ENCODE measurements at places on chromosomes 13 and 19. TPM values are rescaled to one million over a fixed set of nuclear protein-coding genes. Genes with fewer than 3 reads are reported as not detected.

- DNase-seq = no peak
- no peak overlapping the region for H3K27ac ChIP-seq
These were observed 209.3 kb downstream of the KCNRG start for GRCh38 chr13:50224534-50224933.

GRCh38 chr13:78102121-78102677 lies 183.6 kb upstream of the EDNRB start:
- H3K4me3 ChIP-seq = no peak overlapping the region
- H3K27ac ChIP-seq = no peak overlapping the region
- no peak for DNase-seq
- H3K27me3 ChIP-seq = no peaks in the 10 kb centered on the region
- H3K4me1 ChIP-seq = no peaks in the 10 kb centered on the region
- H3K36me3 ChIP-seq = no peaks in the 10 kb centered on the region

Gene ADGRL1
- total RNA-seq = 26.6 TPM

Gene AP1M2
- not detected for total RNA-seq

Gene AP2S1
- 139 TPM for total RNA-seq

DNA sequence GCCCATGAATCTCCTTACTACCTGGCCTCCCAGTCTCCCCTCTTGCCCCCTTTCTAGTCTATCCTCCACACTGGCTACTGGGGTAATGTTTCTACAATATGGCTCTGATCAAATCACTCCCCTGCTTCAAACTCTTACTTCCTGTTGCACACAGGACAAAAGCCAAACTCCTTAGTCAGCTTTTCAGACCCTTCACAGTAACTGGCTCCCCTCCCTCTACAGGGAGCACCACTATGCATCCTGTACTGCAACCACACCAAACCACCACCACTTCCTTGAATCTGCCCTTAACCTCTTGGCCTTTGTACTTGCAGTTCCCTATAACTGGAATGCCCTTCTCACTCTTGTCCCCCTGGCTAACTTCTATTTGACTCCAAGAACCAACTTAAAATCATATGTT lies 32.2 kb downstream of the DEDD2 start:
- H3K4me1 ChIP-seq = no peaks in the 10 kb centered on the region
- H3K4me3 ChIP-seq = no peak overlapping the region
- DNase-seq = peak; percentile 56
- H3K27ac ChIP-seq = no peak overlapping the region
- H3K27me3 ChIP-seq = peaks cover 40% of the 10 kb centered on the region
- H3K36me3 ChIP-seq = no peaks in the 10 kb centered on the region

DNA sequence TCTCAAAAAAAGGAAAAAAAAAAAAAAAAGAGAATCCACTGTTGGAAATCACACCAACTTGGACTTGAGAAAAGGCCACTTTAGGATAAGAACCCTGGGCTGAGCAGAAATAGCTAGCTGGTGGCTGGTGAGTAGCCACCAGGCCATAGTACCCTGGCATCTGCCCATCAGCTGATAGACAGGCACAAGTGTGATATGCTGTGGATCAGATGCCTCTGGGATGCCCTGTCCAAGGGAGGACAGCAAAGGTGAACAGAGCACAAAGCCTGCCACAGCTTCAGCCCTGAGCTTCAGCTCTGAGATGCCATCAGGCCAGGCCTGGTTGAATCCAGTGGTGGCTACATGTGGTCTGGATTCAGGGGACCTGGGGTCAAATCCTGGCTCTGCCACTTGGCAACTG lies 8.7 kb downstream of the SIRT2 start:
- no peaks in the 10 kb centered on the region for H3K27me3 ChIP-seq
- peaks cover 6% of the 10 kb centered on the region for H3K4me1 ChIP-seq
- DNase-seq = no peak
- H3K27ac ChIP-seq = no peak overlapping the region
- no peaks in the 10 kb centered on the region for H3K36me3 ChIP-seq

DNA sequence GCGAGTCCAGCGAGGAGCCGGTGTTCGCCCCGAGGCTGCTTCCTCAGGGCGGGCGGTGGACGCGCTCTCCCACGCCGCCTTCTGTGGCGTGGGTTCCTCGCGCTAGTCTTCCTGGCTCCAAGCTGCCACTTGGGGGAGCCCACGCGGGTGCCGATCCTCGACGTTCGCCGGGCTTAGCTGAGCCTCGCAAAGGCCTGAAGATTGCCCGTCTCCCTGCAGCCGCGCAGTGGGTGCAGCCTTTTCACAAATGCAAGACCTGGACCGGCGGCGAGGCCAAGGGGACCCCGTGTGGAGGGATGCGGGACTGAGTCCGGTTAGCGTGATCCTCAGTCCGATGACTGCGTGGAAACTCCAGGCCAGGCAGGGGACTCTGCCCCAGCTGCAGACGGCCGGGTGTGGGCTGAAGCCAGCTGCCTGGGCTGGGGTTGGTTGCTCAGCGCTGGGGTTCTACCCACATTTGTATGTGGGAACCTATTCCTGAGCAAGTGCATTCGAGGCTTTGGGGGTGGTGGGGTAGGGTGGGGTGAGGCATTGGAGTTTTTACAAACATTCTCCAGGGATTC lies 16.6 kb upstream of the LRP3 start:
- peak; percentile 79 for DNase-seq
- no peaks in the 10 kb centered on the region for H3K36me3 ChIP-seq
- peak overlapping the region; percentile 56 for H3K27ac ChIP-seq
- peak overlapping the region; percentile 46 for H3K4me3 ChIP-seq
- peaks cover 9% of the 10 kb centered on the region for H3K4me1 ChIP-seq
- H3K27me3 ChIP-seq = no peaks in the 10 kb centered on the region

Gene ZNF627
- 23.0 TPM for total RNA-seq

GRCh38 chr19:37994823-37995130 lies 87.8 kb downstream of the SIPA1L3 start:
- no peak overlapping the region for H3K27ac ChIP-seq
- no peaks in the 10 kb centered on the region for H3K4me1 ChIP-seq
- no peaks in the 10 kb centered on the region for H3K36me3 ChIP-seq
- H3K4me3 ChIP-seq = no peak overlapping the region
- H3K27me3 ChIP-seq = no peaks in the 10 kb centered on the region

- H3K27ac ChIP-seq = no peak overlapping the region
- no peaks in the 10 kb centered on the region for H3K36me3 ChIP-seq
- no peak overlapping the region for H3K4me3 ChIP-seq
These were observed 10.4 kb downstream of the LILRB4 start for GRCh38 chr19:54673222-54673621.

Gene CCDC169
- 6.9 TPM for total RNA-seq

Gene NAPSA
- total RNA-seq = 3.5 TPM

DNA sequence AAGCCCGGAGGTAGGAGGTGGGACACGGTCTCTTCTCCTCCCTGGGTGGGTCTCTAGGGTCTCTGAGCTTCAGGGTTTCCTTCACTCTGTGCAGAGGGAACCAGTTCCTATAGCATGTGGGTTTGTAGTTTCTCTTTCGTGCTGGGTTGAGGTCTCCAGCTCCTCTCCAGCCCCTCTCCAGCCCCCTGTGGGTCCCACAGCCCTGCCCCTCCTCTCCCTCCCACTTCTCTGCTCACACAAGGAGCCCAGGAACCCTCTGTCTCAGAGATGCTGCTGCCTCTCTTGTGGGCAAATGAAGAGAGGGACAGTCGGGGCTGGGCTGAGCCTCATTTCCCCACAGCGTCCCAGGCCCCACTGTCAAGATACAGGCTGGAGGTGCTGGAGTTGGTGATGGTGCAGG lies 1.4 kb downstream of the SIGLEC7 start:
- no peaks in the 10 kb centered on the region for H3K36me3 ChIP-seq
- no peaks in the 10 kb centered on the region for H3K27me3 ChIP-seq
- H3K27ac ChIP-seq = no peak overlapping the region
- no peak for DNase-seq
- H3K4me3 ChIP-seq = no peak overlapping the region
- no peaks in the 10 kb centered on the region for H3K4me1 ChIP-seq

- H3K36me3 ChIP-seq = no peaks in the 10 kb centered on the region
- no peak overlapping the region for H3K27ac ChIP-seq
- H3K27me3 ChIP-seq = no peaks in the 10 kb centered on the region
- H3K4me3 ChIP-seq = no peak overlapping the region
These were observed 67.3 kb downstream of the PCDH17 start for GRCh38 chr13:57698851-57699250.

DNA sequence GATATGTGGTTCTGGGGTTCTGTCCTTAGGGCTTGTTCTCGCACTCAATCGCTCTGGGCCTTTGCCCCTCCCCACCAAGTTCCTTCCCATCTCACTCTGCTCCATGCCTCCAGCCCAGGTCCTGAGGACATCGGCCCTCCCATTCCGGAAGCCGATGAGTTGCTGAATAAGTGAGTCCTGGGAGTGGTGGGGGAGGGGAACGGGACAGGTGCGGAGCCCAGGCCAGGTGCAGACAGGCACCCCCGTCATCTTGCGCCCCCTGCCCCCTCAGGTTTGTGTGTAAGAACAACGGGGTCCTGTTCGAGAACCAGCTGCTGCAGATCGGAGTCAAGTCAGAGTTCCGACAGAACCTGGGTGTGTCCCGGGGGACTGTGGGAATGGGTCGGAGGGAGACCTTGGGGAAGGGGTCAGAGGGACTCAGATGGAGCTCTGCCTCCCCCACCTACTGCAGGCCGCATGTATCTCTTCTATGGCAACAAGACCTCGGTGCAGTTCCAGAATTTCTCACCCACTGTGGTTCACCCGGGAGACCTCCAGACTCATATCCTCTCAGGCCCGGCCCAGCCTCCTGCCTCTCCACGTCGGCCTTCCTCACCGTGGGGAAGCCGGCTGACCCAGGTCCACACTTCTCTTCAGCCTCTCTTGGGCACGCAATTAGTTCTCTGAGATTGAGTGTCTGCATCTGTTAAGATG lies 10.1 kb downstream of the FUZ start:
- no peaks in the 10 kb centered on the region for H3K4me1 ChIP-seq
- H3K36me3 ChIP-seq = peaks cover 17% of the 10 kb centered on the region
- H3K27ac ChIP-seq = no peak overlapping the region
- no peak for DNase-seq

Gene ZNF726
- 4.0 TPM for total RNA-seq

- H3K27ac ChIP-seq = peak overlapping the region; percentile 11
- H3K4me3 ChIP-seq = no peak overlapping the region
- DNase-seq = no peak
- H3K4me1 ChIP-seq = peaks cover 4% of the 10 kb centered on the region
These were observed 14.6 kb downstream of the ZNF254 start for GRCh38 chr19:24101459-24102115.

Gene IL11
- total RNA-seq = 0.12 TPM

- H3K4me1 ChIP-seq = no peaks in the 10 kb centered on the region
- no peaks in the 10 kb centered on the region for H3K27me3 ChIP-seq
- H3K36me3 ChIP-seq = no peaks in the 10 kb centered on the region
- DNase-seq = no peak
- no peak overlapping the region for H3K4me3 ChIP-seq
These were observed 41.0 kb upstream of the SOX21 start for GRCh38 chr13:94753327-94753726.

Gene PCDH17
- total RNA-seq = 9.6 TPM

- H3K27me3 ChIP-seq = no peaks in the 10 kb centered on the region
- H3K4me1 ChIP-seq = no peaks in the 10 kb centered on the region
- DNase-seq = no peak
- H3K4me3 ChIP-seq = no peak overlapping the region
- H3K36me3 ChIP-seq = no peaks in the 10 kb centered on the region
These were observed 3.3 kb upstream of the PHLDB3 start for GRCh38 chr19:43507880-43508279.

Gene SOX1
- total RNA-seq = not detected

DNA sequence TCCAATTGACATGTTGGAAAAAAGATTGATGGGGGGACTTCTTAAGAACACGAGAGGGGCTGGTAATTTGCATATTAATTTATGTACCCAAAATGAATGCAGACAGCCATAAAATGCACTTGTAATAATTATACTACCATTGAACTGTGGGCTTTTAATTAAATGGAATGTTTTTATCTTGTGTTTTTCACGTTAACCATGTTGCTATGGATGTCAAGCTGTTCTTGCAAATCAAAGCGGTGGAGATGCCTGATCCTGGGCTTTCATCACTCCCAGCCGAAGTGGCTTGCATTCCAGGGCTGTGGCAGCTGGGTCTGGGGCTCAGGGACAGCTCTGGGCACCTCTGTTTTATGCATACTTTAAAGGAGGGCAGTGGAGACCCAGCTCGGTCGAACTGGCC lies 179.4 kb upstream of the TMTC4 start:
- no peak overlapping the region for H3K27ac ChIP-seq
- peak; percentile 66 for DNase-seq
- H3K4me3 ChIP-seq = no peak overlapping the region
- H3K4me1 ChIP-seq = peaks cover 6% of the 10 kb centered on the region

DNA sequence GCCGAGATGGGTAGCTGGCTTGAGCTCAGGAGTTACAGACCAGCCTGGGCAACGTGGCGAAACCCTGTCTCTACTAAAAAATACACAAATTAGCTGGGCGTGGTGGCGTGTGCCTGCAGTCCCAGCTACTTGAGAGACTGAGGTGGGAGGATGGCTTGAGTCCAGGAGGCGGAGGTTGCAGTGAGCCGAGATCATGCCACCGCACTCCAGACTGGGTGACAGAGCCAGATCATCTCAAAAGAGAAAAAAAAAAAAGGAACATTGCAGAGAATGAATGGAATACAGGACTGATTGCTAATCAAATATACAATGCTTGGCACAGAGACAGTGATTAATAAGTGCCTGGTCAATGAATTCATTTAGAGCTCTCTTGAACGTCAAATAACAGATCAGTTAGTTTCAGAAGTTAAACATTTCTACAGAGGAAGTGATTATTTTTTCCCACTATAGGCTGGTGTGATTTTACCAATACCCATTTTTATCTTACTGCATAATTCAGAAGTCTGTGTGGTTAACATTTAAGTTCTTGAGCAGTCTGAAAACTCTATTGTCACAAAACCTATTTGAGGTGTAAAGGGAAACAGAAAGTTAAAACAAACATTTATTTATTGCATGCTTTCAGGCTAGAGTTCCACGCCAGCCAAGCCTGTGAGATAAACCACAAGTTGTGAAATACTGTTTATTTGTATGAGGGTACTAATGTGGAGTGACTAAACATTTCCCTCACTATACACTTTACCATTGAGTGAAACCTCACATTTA lies 7.7 kb upstream of the TBC1D4 start:
- no peaks in the 10 kb centered on the region for H3K36me3 ChIP-seq
- H3K27ac ChIP-seq = no peak overlapping the region
- DNase-seq = no peak
- H3K4me3 ChIP-seq = no peak overlapping the region
- H3K4me1 ChIP-seq = no peaks in the 10 kb centered on the region
- H3K27me3 ChIP-seq = no peaks in the 10 kb centered on the region

Gene TUBA3C
- total RNA-seq = not detected

- DNase-seq = peak; percentile 54
- H3K36me3 ChIP-seq = peaks cover 4% of the 10 kb centered on the region
- H3K4me1 ChIP-seq = no peaks in the 10 kb centered on the region
- H3K27me3 ChIP-seq = no peaks in the 10 kb centered on the region
- H3K27ac ChIP-seq = peak overlapping the region; percentile 66
These were observed 185.4 kb downstream of the KDM4B start for GRCh38 chr19:5154129-5154798.

Gene CEBPA
- 6.2 TPM for total RNA-seq

Measured in cardiac muscle cell (in vitro differentiated cells and primary cell).